ENCODE measurements at places on chromosomes 2 and 18.

DNA sequence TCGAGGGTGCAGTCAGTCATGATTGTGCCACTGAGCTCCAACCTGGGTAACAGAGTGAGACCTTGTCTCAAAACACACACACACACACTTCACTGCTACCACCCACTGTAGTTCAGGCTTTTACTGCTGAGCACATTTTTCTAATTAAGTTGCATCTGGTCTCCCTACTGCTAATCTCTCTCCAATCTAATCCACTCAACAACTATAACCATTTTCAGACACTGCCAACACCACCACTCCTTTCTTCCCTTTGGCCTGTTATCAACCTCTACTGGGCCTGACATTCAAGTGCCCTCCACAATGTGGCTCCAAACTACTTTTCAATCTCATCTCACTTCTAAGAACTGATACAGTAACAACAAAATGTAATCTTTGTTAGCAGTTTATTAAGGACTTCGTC lies 44.8 kb downstream of the RMP24 start:
- no peak for DNase-seq

GRCh38 chr18:75132098-75132870 lies 76.7 kb downstream of the PTGR3 start:
- no peak for DNase-seq

DNA sequence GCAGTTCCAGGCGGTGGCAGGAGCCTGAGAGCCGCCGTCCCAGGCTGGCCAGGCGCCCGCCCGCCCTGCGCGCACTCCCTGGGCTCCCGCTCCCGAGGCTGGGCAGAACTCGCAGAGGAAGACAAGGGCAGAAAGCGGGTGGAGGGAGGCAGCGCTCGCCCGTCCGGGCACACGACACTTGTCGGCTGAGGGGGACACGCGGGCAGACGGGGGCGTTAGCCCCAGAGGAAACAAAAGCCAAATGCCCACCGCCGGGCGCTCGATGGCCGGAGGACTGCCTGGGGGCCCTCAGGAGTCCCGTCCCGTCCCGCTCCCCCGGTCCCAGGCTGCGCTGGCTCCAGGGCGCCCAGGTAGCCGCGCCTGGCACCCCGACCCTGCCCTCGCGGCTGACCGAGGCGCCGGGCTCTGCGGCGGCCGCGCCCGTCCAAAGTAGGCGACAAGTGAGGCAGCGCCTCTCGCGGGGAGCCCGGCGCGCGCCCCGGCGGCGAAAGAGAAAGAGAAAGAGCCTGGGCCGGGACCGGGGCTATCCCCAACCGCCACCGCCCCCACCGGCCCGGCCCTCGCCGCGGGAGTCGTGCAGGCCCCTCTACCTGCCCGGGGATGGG lies 491 bp downstream of the L3MBTL4 start:
- DNase-seq = no peak

DNA sequence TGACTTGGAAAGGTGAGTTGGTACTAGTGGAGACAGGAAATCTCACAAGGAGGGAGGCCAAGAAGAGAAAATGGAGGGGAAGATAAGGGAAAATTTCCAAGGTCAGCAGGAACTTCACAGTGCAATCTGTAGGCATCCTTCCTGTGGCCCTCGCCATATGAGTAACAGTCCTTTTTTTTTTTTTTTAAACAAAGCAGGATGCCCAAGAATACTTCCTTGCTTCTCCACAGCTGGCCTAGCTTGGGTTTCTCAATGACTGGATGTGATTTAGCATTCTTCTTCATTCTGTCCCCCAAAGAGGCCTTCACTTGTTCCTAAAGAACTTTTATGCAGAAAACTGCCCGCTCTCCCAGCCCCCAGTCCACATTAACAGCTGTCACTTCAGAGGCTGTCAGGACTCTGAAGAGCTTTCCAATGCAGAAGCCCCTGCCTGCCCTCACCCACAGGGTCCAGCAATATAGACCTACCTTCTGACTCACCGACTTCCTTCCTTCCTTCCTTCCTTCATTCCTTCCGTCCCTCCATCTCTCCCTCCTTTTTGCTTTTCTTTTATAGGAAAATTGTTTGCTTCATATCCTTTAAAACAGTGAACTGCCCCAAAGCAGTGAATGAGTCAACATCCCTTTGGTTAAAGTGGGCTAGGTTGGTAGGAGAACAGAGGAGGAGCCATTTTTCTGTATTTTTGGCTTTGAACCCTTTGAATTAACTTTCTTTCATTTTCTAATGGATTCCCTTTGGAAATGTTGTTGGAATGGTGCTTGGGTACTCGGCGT lies 172.0 kb downstream of the MGAT5 start:
- no peak for DNase-seq

DNA sequence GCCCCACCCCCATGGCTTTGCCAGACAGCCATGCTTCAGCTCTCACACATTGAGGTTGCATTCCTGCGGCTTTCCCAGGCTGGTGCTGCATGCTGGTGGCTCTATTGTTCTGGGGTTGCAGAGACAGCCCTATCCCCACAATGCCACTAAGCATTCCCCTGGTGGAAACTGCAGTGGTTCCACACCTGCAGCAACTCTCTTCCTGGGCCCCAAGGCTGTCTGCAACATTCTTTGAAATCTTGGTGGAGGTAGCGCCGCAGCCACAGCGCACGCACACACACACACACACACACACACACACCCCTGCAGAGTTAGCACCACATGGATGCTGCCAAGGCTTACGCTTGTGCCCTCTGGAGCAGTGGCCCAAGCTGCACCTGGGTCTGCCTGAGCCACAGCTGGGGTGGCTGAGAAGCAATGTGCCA lies 21.4 kb downstream of the SFXN5 start:
- DNase-seq = no peak

DNA sequence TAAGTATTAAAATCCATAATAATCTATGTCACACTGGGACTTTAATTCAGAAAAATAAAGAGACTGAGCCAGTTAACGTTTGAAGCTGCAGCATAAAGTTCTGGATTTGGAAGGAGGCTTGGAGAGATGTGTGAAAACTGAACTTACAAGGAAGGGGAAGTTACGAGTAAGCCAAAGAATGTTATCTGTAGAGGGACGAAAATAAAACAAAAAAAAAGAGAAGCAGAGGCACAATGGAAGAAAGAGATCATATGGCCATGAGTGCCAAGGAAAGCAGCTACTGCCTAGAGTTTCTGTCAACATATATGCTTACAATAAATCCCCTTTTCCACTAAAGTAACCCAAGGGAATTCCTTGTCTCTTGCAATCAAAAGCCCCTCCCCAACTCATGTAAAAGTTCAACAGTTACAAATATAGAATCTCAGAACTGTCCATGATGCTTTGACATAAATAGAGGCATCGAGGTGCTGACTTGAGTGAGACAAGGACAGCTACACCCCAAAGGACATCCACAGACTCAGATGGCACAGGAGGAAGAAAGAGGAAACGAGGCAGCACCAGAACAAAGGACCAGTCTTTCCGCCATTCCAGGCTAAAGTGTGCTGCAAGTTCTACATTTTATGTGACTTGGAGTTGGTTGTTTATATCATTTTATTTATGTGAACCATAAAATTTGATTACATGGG lies 16.1 kb upstream of the ARL5A start:
- DNase-seq = no peak

All from CD4-positive, alpha-beta T cell (primary cell).